ENCODE measurements at places on chromosomes 12 and 14. TPM values are rescaled to one million over a fixed set of nuclear protein-coding genes. Genes with fewer than 3 reads are reported as not detected.
A peak's percentile ranks its signal among the peaks of the same experiment; 100 is the strongest.

DNA sequence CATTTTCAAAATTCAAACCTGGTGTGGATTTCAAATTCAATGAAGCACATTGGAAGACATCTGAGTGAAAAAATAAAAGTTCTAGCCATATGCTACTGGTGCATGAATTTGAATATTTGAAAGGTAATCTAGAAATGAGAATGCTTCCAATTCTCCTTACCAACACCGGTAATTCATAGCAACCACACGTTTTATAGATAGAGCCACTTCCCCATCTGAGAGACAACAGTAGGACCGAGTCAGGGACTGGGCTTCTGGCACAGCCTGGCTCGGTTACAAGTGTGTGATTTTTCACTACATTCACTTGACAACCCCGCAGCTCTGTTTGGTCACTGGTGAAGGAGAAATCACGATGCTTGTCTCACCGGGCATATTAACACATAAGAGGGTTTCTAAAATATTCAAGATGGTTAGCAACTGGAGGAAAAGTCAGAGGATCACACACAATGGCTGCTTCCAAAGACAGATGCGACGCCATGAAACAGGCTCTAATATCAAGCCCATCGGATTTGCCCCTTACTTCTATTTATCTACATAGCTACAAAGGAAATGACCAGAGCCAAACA lies 86.5 kb upstream of the FOXN3 start:
- no peak for DNase-seq

DNA sequence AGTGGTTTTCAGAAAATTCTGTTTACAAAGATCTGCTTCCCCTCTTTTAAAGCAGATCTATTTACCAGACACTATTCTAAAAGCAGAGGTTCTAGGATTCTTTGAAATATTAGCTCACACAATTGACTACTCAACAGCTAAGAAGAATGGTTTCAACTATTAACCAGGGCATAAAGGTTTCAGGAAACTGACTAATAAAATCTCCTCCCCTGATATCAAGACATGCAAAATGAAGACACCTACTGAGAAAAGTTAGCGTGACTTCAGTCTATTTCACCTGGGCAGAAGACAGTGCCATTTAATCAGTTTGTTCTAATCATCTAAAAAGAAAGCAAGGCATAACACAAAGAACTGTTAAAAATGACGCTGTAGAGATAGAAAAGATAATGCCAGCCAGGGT lies 22.2 kb downstream of the DAD1 start:
- no peak for DNase-seq

GRCh38 chr14:20712904-20713303 lies 24.3 kb downstream of the ANG start:
- no peak for DNase-seq

- DNase-seq = no peak
Observed at GRCh38 chr14:101835566-101835965, 74.1 kb downstream of the PPP2R5C start.

DNA sequence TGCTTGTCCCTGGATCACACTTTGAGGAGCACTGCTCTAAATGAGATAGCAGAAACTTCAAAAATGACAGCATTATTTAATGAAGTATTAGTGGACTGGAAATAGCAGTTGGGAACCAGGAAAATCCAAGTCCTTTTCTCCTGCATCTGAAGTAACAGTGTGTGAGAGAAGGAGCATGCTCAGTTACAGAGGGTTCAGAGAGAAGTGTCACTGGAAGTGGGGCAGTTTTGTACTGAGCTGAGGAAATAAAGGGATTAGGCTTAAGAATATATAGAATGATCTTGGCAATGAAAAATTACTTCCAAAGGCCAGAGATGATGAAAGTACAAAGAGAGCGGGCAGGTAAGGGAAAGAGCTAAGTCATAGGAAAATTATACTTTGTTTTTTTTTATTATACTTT lies 130.9 kb downstream of the MIPOL1 start:
- DNase-seq = no peak

GRCh38 chr12:47767216-47767724 lies 5.8 kb upstream of the SLC48A1 start:
- DNase-seq = no peak

DNA sequence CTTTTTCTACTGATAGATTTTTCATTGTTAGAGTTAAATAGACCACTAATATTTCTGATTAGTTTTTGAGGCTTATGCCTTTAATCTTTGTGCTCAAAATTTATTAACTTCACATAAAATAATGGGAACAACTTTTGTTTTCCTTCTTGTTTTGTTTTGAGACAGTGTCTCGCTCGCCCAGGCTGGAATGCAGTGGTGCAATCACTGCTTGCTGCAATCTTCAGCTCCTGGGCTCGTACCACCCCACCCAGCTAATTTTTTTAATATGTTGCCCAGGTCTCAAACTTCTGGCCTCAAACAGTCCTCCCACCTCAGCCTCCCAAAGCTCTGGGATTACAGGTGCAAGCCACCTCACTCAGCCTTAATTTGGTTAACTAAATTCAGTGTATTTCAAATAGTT lies 16.8 kb downstream of the SCFD1 start:
- no peak for DNase-seq

DNA sequence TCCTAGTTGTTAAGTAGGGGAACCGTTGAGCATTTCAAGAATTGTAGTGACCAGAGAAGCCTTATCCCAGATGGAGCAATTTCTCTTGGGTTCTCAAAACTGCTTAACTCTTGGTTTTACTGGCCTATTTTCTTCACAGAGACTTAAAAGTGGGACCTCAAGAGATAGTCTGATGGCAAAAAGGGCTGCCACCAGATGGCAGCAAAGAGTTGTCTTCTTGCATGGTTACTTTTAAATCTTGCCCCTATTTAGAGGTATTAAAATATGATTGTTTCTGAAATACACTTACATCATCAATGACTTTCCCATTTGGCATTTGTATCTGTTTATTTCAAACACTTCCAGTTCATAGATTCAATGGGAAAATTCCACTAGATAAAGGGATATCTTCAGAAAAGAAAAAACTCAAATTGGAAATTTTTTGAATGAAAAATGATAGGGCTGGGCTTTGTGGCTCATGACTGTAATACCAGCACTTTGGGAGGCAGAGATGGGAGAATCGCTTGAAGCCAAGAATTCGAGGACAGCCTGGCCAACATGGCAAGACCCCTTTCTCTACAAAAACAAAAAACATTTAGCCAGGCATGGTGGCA lies 69.9 kb upstream of the CNTN1 start:
- peak; percentile 1 for DNase-seq

GRCh38 chr12:14216405-14217294 lies 148.8 kb upstream of the ATF7IP start:
- peak; percentile 50 for DNase-seq

DNA sequence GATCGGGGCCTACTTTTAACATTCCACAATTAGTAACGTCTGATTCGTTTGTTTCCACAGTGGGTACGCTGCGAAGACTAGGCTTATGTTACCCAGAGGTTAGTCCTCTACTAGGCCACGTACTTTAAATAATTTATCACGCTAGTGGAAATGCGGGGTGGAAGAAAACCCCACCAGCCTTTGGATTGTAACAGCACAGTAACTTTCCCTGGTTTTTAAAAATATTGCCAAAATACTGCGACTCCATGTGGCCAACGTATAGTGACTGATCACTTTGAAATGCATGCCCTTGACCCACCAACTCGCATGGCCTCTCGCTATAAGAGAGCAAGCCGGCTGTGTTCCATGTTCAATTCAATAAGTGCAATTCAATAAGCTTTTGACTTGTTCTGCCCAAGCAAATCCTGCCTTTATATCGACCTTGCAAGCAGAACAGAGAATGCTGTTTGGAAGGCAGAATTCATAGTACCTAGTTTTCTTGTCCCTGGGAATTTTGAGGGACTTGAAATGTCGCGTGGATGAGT lies 882 bp upstream of the GTF2A1 start:
- no peak for DNase-seq

DNA sequence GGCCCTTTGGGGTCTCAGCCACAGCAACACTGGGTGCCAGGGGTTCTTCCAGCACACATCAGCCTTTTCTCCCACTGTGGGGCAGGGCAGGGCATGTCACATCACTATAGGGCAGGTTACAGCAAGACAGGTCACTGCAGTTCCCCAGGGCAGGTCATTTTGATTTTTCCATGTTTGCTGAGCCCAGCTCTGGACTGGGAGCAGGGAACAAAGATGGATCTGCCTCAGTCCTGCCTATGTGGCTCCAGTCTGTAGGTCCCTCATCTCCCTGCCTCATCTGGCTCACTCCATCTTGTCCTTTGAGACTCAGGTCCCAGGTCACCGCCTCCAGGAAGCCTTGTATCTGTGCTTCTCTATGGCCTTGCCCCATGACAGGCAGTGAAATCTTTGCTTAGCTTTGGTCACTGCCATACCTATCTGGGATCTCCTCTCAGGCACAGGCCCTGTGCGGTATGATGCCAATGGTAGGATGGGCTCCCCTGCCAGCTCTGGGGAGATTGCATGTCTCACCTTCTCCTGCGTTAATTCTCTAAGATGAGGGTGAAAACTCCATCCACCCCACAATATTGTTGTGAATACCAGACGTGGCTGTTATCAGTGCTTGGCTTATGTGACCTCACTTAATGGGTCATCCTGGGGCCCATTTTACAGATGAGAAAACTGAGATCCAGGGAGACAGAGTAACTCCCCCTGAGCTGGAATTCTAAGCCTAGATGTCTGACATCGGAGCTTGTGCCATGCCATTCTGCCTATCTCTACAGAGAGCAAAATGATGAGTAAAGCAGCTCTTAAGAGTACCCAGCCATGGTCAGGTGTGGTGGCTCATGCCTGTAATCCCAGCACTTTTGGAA lies 1.5 kb downstream of the SERPINA6 start:
- DNase-seq = no peak

- DNase-seq = no peak
Observed at GRCh38 chr14:87199381-87199780, 793.6 kb downstream of the GALC start.

DNA sequence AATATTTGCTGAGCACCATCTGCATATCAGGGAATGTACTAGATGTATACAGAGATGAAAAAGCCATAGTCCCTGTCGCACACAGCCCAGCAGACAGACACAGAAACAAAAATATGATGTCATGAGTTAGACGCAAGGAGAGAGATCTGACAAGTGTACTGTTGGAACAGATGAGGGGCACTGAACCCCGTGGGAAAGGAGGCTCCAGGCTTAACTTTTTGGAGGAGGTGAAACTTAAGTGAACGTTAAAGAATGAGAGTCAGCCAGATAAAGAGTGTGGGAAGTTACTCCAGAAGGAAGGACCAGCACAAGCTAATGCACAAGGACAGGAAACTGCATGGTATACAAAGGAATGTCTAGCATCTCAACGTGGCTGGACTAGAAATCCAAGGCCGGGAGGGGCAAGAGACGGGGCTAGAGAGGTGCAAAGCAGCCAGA lies 2.5 kb upstream of the ACTN1 start:
- no peak for DNase-seq

DNA sequence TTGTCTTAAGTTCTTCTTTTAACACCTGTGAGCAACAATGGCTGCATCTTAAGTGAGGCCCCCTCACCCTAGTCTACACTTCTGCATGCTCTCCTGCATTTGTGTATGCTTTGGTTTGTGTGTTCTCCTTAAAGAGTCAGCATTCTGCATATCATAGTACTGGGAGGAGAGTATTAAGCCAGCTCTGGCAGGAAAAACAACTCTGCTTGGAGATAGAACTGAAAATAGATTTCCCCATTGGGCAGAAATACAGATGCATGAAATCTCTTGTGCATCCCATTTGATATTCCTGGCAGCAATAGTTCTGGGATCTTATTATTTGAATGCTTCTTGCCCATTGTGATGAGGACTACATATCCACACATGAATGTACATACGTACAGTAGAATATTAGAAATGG lies 70.6 kb upstream of the PRICKLE1 start:
- DNase-seq = no peak

DNA sequence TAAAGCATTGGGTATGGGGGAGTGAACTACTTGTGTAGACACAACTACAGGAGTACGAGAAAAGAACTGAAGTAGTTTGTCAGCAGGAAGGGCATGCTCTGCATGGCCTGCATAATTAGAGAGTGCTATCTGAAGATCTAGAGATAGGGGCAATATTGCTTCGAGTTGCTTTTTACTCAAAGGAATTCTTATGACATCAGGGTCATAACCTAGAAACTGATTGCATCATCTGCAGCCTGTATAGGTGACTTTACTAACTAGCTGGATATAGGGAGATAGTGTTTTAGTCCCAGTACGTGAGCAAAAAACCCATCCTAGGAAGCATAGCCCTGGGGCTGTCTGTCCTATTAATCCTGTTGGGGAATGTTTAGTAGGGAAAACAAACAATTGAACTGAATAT lies 39.8 kb downstream of the TMTC3 start:
- DNase-seq = no peak

- no peak for DNase-seq
Observed at GRCh38 chr12:123761841-123762714, at the start of gene DNAH10. Gene DNAH10, plus strand, starts transcription at chr12:123762301. Its CDS starts 36 bp downstream, at chr12:123762337.

- DNase-seq = no peak
Observed at GRCh38 chr12:132698341-132698740, 11.0 kb downstream of the PXMP2 start.

GRCh38 chr12:23750923-23751322 lies 198.5 kb downstream of the SOX5 start:
- no peak for DNase-seq

GRCh38 chr12:79183003-79183402 lies 318.4 kb downstream of the SYT1 start:
- DNase-seq = no peak

Gene SAMD15
- 1.7 TPM for total RNA-seq

Gene RESF1
- 20.0 TPM for total RNA-seq

Gene FOXM1
- 81.3 TPM for total RNA-seq

Gene TRIP11
- total RNA-seq = 35.2 TPM

Gene CERS5
- 30.8 TPM for total RNA-seq

Gene SYT1
- total RNA-seq = 31.4 TPM

Gene C3AR1
- total RNA-seq = 1.5 TPM

Gene ALX1
- total RNA-seq = not detected

Gene CRIP2
- total RNA-seq = 159 TPM

Gene ABCC9
- total RNA-seq = 0.26 TPM

Gene KRT71
- total RNA-seq = not detected

Gene CISTR
- total RNA-seq = not detected

Gene DAO
- total RNA-seq = not detected

Gene MUCL1
- not detected for total RNA-seq
